Tibial nerve (tissue), 4 donors: ENCODE measurements at places on chromosomes 6 and 20.

DNA sequence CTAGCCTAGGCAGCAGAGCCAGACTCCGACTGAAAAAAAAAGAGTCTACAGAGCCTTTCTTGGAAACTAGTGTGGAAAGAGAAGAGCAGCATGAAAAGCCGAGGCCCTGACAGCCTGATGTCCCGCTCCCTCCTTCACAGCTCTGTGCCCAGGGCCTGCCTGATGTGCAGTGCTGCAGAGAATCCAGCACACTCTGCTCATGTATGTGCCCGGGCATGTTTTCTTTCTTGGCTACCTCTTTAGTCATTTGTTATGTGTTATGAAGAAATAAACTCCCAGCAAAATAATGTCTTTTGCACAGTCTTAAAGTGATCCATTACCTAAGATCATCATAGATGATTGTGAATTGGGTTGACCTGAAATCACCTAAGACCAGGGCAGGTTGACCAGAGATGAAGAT is 78.1 kb upstream of the EZR start:
- DNase-seq = no peak

GRCh38 chr6:160285541-160286105 is 27.0 kb upstream of the SLC22A2 start:
- no peak for DNase-seq

DNA sequence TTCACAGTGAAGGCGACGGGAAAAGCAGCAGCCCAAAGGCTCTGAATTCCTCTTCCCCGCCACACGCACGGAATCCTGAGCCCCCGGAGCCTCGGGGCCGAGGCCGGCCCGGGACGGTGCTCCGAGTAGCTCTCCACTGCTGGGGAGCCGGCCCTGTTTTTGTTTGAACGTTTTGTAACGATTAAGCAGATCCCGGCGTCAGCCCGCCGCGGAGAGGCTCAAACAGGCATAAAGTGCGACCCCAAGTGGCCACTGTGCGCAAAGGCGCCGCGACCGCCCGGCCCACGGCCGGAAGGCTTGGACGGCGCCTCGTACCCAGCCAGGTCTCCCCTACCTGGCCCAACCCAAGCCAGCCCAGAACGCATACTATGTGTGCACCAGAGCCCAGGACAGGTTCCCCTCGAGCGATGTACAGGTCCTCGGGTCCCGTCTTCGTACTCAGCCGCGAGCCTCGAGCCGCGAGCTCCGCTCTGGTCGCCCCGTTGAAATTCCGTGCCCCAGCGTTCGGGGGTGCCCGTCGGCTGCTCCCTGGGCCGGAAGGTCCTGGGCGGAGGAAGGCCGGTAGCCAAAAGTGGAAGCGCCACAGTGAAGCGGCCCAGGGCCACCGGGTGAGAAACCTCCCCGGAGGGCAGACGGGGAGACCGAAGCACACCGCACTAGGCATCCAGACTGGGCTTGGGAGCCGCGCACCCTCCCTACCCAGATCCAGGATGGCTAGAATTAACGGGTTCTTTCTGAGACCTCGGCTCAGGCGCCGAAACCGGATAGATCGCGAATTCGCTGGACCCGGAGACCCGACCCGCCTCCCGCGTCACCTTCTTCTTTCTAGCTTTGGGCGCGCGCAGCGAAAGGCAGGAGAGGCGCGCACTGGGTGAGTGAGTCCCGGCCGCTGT is 1.2 kb upstream of the MAFB start:
- peak; percentile 92 for DNase-seq

DNA sequence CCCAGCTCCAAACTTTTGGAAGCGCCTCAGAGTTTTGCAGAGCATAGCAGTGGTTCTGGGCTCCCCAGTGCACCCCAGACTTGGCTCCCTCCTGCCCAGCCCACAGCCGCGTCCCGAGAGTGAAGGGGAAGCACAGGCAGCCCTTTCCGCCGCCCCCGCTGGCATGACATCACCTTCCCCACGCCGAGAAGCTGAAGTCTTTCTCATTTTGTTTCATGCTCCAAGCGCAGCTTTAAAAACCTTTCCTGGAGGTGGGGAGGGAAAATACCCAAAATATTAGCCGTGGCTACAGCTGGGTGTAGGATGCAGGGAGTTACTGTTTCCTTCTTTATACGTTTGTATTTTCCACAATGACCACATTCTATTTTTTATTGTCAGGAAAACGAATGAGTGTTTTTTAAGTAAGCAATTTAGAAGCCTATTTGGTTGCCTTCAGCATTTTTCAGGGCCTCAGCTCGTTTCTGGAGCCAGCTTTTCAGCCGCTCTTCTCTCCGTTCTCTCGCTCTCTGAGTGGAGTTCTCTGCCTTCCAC is 72.9 kb downstream of the SNX5 start:
- DNase-seq = no peak

GRCh38 chr6:122754191-122754731 is 25.3 kb upstream of the FABP7 start:
- DNase-seq = no peak

DNA sequence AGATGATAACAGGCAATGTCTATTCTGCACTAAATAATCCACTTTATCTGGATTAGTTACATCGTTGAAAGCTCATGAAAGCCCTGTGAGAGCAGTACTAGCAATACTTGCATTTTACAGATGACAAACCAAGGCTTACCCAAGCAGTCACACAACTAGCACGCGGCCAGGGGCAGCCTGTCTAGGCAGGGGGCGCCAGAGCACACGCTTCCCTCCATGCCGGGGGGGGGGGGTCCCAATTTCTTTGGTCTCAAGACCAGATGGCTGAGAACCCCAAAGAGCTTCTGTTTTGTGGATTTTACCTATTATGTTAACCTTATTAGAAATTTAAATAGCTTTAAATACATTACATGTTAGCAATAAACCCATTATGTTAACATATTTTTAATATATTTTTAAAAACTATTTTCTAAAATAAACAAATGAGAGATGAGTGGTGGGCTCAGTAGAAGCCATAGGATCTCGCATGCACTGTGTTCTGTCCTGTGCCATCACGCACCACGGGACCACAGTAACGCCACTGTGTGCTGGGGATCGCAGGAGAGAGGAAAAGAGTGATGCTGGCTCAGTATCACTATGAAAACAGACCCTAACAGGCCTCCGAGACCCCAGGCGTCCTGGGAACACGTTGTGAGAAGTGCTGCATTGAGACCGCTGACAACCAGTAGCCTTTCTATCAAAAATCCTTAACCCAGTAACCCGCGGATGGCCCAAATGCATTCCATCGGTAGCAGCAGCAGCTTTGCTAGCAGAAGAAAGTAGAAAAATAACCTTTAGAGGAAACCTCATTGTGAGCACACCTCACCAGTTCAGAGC is 5.3 kb upstream of the PRR18 start:
- DNase-seq = no peak

DNA sequence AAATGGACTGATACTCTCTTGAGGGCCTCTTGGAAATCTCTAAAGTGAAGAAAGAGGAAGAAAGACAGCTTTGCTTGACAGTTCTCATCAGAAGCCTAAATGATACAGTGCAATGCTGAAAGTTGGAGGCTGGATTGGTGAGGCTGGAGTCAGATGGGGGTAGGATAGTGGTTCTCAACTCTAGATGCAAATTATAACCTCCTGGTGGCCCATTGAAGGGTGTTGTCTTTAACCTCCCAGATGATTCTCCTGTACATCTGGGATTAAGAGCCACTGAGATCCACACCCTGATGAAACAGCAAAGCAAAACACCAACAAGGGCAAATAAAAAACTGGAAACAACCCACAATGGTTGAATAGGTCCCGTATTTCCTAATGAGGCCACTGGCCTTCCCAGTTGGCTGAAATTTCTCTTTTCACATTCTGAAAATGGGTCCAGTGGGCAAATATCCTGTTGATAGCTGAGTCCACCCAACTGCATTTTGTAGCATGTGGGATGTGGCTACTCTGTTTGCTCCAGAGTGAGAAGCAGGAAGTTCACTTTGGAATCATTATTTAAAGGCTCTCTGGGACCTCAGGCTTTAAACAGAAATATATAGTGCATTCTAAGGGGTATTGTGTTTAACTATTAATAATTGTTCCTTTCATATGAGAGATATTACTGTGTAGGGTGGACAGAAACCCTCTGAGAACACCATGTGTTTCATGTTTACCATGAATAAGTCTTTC is 208.1 kb downstream of the SOX4 start:
- no peak for DNase-seq

GRCh38 chr6:107244742-107245480 is 129.6 kb upstream of the BEND3 start:
- DNase-seq = no peak

GRCh38 chr6:35154262-35154661 is 13.1 kb upstream of the TCP11 start:
- DNase-seq = no peak

- DNase-seq = no peak
Observed at GRCh38 chr6:106770663-106771062, 141.3 kb downstream of the QRSL1 start.

DNA sequence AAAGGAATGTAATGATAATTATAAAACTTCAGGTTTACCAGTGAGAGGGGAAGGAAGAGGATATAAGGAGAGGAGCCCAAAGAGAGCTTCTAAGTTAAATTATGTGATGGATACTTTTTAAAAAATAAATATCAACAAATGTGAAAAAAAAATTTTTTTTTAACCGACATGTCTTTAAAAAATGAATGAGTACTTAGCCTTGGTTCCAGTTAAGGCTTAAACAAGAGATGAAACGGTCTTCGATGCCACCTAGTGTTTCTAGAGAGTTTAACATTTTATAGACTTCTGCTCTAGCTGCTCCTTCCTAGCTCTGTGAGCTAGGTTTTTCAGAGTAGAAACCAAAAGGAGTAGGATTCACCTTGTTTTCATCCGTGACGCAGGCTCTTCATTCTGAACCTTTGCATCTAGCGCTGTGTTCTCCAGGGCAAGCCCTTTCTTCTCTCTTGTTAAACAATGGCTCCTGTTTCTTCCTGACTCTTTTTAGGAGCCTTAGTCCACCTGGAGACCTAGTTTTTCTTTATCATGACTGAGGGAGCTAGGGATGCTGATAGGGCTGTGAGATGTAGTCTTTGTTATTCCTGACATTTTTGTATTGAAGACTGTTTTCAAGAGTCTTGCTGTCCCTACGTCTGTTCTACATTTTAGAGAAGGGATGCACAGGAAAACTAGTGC is 42.4 kb upstream of the GNRH2 start:
- DNase-seq = no peak

- no peak for DNase-seq
Observed at GRCh38 chr6:35473075-35473849, 5.1 kb downstream of the RPL10A start.

- no peak for DNase-seq
Observed at GRCh38 chr6:152151920-152152319, 344.4 kb downstream of the ESR1 start.

- DNase-seq = no peak
Observed at GRCh38 chr6:79215213-79215824, 19.2 kb downstream of the HMGN3 start.
